Hypothalamus (tissue), 51 donors: ENCODE measurements at places on chromosomes 11 and 22.

GRCh38 chr11:21625982-21626381 is 566.9 kb upstream of the ANO5 start:
- DNase-seq: no peak

- peak; percentile 60 for DNase-seq
Observed at GRCh38 chr11:66258473-66258893, 10.0 kb upstream of the RAB1B start.

GRCh38 chr11:122360875-122361274 is 244.9 kb upstream of the BLID start:
- DNase-seq: no peak

DNA sequence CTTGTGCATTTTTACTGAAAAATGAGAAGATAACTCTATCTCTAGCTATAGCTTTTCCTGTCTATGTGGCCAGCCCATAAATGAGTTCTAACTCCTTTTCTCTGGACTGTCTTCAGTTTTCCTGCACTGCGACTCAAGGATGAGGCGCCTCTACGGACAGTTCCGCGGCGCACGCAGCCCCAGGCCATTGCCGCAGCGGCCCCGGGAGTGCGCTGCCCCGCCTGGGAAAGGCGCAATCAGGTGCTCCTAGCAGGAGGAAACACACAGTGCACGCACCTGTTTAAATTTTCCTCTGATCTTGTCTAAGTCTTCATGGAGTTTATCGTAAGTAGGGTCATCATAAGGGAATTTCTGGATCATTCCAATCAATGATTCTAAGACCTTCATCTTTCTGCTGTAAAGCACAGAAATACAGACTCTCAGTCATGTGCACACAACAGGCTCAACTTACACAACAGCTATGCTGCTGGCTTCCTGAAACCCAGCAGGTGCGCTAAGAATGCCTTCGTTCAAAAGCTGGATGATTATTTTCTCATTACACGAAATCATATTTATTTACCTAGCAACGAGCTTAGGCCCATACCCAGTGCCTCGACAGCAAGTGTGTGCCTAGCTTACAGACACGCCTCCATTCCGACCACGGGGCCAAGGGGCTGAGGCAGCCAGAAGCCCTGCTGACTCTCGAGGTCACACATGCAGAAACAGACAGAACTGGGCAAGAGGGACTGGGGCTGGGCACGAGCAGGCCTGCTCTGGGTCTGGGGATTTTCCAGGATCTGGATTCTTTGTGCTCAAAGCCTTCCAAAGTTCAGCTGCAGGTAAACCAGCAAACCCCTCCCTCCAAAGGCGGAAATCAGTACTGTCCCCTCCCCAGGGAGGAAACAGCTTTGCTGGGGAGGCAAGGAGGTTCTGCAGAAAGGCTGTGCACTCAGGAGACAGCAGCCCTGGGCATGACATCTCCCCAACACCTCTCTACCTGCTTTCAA is 7.2 kb downstream of the LTO1 start:
- no peak for DNase-seq

GRCh38 chr11:23836981-23837380 is 659.9 kb upstream of the LUZP2 start:
- DNase-seq: no peak

DNA sequence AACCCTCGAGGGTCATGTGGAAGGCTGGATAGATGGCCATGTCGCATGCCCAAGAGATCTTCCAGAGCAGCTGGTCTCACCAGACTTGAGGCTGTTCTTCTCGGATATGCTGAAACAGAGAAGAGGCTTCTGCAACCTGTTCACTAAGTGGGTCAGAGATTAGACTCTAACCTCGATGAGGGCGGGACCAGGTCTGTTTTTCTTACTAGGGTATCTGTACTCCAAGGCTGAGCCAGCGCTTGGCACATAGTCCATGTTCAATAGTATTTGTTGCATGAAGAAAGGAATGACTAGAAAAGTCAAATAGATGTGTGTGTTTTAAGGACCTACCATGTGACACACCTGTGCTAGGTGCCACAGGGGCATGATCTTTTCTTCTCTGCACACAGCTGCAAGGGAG is 43.6 kb downstream of the ABTB2 start:
- no peak for DNase-seq

GRCh38 chr11:127492029-127492428 is 491.5 kb upstream of the KIRREL3 start:
- no peak for DNase-seq

DNA sequence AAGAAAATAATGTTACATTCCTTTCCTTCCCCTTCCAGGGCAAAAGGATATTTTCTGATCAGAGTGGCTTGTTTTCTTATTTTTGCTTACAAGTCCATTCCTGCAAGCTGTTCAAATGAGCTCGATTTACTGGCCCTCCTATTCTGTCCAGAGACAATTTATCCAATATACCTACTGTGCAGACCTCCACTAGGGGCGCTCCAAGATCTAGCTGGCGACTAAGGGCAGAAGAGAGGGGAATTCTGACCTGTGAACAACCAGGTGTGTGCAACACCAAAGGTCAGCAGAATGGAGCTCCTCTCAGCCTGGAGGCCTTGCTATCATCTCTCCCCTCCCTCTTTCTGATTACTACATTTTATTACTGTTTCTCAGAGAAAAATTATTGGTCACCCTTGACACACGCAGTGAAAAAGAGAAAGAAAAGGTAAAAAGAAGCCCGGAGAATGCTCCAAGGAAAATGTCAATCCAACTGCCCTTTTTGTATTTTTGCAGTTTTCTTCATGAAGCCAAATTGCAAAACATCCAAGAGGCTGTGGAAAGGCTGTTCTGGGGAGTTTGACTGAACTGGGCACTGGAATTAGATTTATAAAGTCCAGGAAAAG is 3.2 kb downstream of the SEZ6L start:
- no peak for DNase-seq

- no peak for DNase-seq
Observed at GRCh38 chr11:65078151-65078550, 5.7 kb downstream of the CDCA5 start.

DNA sequence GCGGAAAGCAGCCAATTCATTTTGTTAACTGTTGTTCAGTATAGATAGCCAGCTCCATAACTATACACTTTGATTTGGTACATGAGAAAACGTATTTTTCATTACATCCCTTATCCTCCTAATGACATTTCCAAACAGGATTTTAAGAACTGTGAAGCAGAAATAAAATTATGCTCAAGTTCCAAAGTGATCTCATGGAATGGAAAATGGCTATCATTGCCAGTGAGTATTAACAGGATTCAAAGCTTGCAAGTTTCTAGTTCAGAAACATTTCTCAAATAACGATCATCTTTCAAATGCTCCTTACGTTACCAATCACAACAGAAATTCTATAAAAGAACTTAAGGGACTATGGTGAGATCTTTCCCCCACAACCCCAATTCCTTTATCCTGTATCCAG is 53.7 kb downstream of the CADM1 start:
- no peak for DNase-seq

GRCh38 chr11:6626971-6627761 is 7.9 kb upstream of the TPP1 start:
- no peak for DNase-seq

- DNase-seq: no peak
Observed at GRCh38 chr22:22026157-22026831, 43.7 kb upstream of the TOP3B start.

GRCh38 chr11:95989076-95989605 is 65.2 kb upstream of the MTMR2 start:
- no peak for DNase-seq

DNA sequence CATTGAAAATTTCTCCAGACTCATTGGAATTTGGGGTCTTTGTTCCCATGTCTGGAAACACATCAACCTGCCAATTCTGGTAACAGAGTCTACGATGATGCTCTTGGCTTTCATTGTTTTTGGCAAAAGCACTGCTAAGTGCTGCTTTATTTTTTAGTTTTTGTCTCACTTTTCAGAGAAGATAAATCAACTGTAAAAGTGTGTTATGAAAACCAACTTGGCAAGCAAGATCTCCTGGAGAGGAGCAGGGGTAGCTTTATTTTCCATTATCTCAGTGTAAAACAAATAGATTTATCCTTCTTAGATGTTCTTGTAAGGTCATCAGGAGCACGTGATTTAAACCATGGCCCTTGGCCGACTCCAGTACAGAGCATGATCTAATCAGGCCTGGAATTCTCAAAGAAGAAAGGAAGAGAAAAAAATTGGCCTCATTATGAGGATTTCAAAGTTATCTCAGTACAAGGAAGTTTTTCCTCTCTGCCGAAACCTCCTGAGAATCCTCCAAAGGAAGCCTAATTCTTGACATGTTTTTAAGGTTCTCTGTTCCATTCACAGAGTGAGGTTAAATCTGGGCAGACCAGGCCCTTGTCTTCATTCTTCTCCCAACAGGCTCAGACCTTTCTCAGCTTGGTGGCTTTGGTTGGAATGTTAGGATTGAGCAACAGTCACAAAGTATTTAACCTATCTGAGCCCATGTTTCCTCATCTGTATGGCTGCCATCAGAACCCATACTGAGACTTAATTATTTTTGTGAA is 16.4 kb upstream of the PAMR1 start:
- DNase-seq: no peak

DNA sequence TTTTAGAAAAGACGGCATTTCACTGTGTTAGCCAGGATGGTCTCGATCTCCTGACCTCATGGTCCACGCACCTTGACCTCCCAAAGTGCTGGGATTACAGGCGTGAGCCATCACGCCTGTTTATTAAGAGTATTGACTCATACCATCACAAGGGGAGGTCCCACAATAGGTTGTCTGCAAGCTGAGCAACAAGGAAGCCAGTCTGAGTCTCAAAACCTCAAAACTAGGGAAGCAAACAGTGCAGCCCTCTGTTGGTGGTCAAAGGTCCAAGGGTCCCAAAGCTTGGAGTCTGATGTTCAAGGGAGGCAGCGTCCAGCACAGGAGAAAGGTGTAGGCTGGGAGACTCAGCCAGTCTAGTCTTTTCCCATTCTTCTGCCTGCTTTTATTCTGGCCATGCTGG is 32.8 kb upstream of the LDLRAD3 start:
- DNase-seq: no peak

DNA sequence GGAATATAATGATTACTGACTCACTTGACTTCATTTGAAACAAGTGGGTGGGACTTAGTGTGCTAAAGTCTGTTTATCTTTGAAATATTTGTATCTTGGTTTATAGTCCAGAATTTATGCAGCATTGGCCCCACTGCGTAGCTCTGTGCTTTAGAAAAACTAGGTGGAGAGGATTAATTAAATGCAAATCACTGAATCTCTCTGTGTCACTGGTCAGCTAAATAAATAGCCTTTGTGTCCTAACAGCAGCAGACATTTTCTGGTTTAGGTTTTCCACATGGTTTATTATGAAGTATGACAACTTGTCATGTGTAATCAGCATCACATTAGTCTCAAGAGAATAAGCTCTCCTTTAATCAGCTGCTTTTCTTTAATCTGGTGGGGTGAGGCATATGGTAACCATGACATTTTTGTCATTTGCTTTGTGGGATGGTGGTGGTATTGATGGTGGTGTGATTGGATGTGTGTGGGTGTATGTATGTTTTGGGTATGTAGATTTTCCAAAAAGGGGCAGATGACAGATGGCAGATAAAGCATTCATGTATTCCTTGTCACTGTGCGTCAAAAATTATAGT is 33.9 kb downstream of the BCL2L13 start:
- no peak for DNase-seq

DNA sequence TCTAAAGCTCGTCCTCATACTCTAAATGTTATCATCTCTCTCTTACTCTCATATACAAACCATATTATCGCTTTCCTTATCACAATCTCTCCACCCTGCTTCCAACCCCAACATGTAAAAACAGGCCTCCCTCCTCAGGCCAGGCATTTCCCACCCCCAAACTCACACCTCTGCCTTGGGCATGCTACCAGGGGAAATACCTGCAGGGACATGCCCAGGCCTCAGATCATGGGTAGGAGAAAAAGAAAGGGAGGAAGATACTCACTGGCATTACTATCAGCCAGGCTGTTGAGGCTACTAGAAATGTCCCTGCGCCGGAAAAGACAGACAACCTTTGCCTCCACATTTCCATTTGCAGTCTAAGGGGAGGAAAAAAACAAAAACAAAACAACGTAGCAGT is 1.8 kb downstream of the MTA2 start:
- no peak for DNase-seq

DNA sequence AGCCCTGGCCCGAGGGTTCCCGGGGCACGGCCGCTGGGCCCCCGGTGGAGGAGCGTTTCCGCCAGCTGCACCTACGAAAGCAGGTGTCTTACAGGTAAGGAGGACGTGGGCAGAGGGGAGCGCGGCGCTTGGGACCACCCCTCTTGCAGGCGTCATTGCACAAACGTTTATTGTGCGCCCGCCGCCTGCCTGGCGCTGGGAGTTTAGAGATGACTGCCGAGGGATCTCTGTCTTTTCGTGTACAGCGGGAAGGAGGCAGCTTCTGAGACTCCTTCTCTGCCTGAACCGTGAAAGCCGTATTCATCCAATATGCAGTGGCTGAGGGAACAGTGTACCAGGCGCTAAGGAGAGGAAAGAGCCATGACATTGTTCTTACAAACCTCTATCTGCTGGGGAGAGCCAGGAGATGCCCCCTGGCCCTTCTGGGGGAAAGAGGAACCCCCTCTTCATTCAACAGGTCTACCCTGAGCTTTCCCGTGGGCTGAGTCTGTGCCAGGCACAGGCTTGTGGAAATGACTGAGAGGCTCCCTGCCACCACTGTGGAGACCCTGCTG is 13.8 kb upstream of the DGKZ start:
- peak; percentile 52 for DNase-seq

DNA sequence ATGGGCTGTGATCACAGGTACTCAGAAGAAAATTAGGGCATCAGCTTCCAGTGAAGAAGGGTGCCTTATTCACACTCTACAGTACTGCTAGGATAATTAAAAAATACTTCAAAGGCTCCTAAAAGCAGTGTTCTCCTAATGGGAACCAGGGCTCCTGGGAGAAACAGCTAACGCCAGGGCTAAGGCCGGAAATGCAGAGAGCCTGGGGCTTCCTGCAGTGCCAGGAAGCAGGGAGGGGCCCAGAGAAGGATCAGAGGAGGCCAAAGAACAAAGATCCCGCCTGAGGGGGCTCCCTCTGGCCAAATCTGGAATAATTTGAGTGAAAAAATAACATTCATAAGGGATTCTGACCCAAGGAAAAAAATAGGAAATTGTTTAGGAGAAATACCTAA is 27.5 kb downstream of the TOLLIP start:
- no peak for DNase-seq

DNA sequence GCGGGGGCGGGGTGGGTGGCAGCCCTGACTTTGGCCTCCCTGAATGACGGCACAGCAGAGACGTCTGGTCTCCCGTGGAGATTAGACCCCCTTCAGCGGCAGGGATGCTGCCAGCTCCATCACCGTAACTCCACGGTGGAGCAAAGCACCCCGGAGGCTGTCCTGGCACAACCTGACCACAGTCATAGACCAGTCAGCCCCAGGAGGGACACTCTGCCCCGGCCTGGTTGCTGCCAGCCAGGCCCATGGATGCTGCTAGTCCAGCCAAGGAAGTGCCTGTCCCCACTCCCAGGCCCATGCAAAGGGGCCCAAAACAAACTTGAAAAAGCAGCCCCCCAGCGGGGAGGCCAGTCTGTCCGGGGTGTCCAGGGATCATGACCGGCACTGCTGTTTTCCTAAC is 11.5 kb upstream of the ANO1 start:
- no peak for DNase-seq

- DNase-seq: no peak
Observed at GRCh38 chr11:124825876-124826275, 25.7 kb upstream of the MSANTD2 start.
